ENCODE measurements at places on chromosomes 7 and 10.

GRCh38 chr7:29189743-29190201, 4.8 kb upstream of the CHN2 start:
- peak; percentile 55 for DNase-seq

DNA sequence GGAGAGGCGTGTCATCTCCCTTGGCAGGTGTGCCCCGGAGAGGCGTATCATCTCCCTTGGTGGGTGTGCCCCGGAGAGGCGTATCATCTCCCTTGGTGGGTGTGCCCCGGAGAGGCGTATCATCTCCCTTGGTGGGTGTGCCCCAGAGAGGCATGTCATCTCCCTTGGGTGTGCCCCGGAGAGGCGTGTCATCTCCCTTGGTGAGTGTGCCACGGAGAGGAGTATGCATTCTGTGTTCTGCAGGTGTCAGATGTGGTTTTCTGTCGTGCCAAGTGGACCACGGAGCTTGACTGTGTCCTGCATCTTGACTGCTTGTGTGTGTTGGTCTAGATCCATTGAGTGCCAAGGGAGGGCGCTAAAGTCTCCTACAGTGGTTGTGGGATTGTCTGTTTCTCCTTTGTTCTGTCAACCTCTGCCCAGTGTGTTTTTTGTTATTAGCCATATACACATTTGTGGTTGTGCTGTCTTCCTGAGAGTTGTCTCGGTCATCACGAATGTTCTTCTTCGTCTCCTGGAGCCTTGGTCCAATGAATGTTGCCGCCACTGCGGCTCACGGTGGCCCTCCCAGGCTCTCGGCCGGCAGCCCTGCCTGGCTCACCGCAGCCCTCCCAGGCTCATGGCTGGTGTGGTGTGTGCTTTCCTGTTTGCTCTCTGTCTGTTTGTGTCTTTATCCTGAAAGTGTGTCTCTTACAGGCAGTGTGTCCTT, 96.8 kb downstream of the INPP5A start:
- DNase-seq, result no peak

DNA sequence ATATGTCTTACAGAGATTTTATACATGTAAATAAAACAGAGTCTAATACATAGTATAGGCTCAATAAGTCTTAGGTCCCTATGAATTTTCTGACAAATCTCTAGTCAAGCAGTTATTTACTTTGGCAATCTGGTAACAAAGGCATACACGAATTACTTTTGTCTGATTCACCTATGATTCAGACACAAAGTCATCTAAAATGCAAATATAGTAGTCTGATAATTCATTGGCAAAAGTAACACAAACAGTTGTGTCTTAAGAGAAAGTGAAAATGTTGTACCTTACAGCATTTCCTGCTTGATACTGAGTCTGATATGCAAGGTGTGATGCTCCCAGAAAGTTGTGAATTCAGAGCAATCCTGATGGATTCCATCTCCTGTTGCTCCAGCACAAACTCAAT, 209.4 kb upstream of the PRSS1 start:
- DNase-seq, result no peak

DNA sequence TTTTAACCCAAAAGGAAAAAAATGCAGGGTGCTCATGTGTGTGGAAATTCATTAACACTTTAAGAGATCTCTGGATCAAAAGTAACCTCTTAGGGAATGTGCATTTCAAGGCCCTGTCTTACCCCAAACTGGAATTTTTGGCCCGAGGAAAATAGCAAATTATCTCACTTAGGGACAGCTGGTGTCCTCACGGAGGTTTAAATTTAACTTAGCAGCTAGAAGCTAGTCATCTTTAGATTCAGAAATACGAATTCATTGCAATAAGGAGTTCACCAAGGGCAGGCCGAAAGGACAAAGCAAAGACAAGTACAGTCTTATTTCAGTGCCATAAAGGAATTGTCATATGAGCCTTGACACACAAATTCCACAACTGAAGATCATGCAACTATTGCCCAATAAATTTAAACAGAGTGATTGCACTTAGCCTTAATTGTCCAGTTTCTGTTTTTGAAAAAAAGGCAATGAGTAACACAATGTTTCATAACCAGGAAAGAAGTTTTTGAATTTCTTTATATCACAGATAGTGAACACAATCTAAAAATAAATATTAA, 22.4 kb upstream of the SEMA3C start:
- DNase-seq, result no peak

DNA sequence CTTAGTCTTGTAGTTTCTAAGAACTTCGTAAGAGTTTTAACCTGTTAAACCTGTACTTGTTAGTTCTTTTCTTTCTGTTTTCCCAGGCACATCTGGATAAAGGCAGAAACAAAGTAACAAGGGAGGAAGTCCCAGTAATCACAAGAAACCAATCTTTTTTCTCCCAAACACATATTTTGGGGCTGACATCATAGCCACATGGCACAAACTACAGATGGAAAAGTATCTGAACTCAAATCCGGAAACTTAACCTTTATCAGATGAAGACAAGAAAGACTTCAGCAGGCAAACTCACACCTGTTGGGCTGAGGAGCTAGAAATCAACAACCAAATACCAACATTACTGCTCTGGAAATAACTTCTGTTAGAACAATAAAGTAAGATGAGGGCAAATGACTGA, 67.1 kb downstream of the CUBN start:
- no peak for DNase-seq
